GM12892 (cell line): ENCODE measurements at places on chromosomes 7 and 10.
A peak's percentile ranks its signal among the peaks of the same experiment; 100 is the strongest.

GRCh38 chr10:21494191-21495001 lies 31.1 kb downstream of the SKIDA1 start:
- DNase-seq, result no peak

GRCh38 chr7:147639751-147640150 lies 950.8 kb upstream of the C7orf33 start:
- DNase-seq, result no peak

GRCh38 chr7:477626-478220 lies 41.9 kb downstream of the PDGFA start:
- DNase-seq, result no peak

GRCh38 chr7:41731493-41732435 lies 28.9 kb upstream of the INHBA start:
- DNase-seq, result peak; percentile 8

DNA sequence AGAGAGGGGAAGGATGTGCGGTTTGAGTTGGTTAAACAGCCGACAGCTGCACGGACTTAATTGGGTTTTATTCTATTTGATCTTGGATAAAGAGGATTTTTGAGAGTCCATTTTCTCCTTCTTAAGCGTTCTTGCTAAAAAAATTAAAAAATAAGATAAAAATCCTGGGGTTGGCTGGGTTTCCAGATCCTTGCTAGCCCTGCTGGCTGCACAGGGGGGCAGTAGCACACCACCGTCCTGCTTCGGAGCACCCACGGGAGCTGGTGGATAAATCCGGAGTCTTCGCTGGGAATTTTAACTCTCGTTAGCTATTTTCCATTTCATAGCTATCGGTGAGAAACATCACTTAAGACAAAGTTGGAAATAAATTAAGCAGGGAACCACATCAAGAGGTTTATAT lies 792.0 kb downstream of the TYW1 start:
- no peak for DNase-seq
